ENCODE measurements at places on chromosomes 11 and 22. TPM values are rescaled to one million over a fixed set of nuclear protein-coding genes. Genes with fewer than 3 reads are reported as not detected.

Gene RAB38
- 23.6 TPM for total RNA-seq

Gene DTX4
- 56.4 TPM for total RNA-seq

Gene GAB4
- total RNA-seq = not detected

Gene TENM4
- 73.8 TPM for total RNA-seq

Gene DDTL
- not detected for total RNA-seq

Gene CNIH2
- 8.2 TPM for total RNA-seq

Gene MS4A3
- total RNA-seq = 2.3 TPM

Gene OR4C6
- not detected for total RNA-seq

Gene ZDHHC8
- 42.6 TPM for total RNA-seq

Gene TTLL12
- 31.8 TPM for total RNA-seq

All from camera-type eye (tissue), 1 donor.